ENCODE measurements at places on chromosomes 1 and 21. TPM values are rescaled to one million over a fixed set of nuclear protein-coding genes. Genes with fewer than 3 reads are reported as not detected.

Gene OR6N1
- total RNA-seq: not detected

Gene OR2L3
- not detected for total RNA-seq

Gene POU3F1
- total RNA-seq: not detected

Gene ATAD3C
- total RNA-seq: not detected

Gene SH3BP5L
- total RNA-seq: 43.3 TPM

Measured in regular cardiac myocyte (primary cell).